Activated T-helper 1 cell treated with Interleukin-2 at 50 U/mL for 16 hours (primary cell): ENCODE measurements at places on chromosomes 2 and 18.

GRCh38 chr2:28085201-28085600, 194.7 kb downstream of the BABAM2 start:
- no peak for DNase-seq

DNA sequence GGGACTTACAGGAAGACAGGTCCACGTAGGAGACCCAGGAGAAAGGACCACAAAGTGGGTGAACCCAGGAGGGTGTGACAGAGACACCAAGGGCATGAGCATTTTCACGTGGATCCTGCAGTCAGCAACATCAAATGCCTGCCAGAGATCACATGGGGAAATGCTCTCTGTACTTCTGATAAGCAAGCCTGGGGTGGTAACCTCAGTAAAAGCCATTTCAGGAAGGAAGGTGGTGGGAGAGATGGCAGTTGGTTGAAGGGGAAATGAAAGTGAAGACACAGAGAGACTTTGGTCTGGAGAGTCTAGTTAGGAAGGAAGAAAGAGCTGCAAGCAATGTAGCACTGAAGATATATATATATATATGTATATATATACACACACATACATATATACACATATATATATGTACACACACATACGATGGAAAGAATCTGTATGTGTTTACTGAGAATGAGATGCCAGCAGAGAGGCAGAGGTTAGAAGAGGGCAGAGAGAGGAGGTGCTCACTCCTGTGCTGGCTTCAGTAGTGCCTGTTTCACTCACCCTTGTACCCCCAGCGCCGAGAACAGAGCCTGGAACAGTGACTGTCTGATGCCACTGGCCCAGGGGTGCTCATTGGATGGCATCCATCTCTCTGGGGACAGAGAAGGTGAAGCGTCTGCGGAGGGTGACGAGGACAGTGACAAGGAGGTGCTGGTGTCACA, 314.9 kb downstream of the AFF3 start:
- DNase-seq = no peak

DNA sequence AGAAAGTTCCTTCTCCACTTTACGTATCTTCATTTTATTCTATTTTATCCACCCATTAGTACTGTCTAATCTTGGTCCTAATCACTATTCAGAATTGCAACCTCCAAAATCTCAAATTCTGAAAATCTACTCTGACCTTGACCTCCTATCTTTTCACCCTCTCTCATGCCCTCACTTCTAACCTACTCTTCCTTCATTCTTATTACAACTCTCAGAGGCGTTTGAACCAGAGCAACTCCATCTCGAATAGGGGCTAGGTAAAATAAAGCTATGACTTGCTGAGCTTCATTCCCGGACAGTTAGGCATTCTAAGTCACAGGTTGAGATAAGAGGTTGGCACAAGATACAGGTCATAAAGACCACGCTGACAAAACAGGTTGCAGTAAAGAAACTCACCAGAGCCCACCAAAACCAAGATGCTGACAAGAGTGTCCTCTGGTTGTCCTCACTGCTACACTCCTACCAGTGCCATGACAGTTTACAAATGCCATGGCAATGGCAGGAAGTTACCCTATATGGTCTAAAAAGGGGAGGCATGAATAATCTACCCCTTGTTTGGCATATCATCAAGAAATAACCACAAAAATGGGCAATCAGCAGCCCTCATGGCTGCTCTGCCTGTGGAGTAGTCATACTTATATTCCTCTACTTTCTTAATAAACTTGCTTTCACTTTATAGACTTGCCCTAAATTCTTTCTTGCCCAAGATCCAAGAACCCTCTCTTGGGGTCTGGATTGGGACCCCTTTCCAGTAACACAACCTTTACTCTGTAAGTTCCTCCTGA, 11.4 kb downstream of the CCDC88A start:
- DNase-seq = no peak

GRCh38 chr2:99695944-99696253, 206.1 kb upstream of the REV1 start:
- no peak for DNase-seq

GRCh38 chr2:127637725-127638252, 8.2 kb upstream of the GPR17 start:
- no peak for DNase-seq

GRCh38 chr18:10522574-10522973, 3.3 kb upstream of the NAPG start:
- DNase-seq = no peak

DNA sequence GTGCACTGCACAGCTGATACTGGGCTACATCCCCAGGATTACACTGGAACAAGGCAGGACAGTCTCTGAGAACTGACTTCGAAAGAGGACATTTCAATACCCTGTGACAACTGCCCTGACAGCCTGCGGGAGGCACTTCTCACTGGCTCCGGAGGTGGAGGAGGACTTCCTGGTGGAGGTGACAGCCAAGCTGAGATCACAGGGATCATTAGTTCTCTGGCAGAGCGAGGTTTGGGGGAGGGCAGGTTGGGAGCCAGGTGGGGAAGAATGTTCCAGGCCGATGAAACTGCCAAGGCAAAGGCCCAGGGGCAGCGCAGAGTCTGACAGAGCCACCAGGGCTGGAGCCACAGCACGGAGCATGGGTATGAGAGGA, 28.0 kb upstream of the NPAS2 start:
- no peak for DNase-seq

DNA sequence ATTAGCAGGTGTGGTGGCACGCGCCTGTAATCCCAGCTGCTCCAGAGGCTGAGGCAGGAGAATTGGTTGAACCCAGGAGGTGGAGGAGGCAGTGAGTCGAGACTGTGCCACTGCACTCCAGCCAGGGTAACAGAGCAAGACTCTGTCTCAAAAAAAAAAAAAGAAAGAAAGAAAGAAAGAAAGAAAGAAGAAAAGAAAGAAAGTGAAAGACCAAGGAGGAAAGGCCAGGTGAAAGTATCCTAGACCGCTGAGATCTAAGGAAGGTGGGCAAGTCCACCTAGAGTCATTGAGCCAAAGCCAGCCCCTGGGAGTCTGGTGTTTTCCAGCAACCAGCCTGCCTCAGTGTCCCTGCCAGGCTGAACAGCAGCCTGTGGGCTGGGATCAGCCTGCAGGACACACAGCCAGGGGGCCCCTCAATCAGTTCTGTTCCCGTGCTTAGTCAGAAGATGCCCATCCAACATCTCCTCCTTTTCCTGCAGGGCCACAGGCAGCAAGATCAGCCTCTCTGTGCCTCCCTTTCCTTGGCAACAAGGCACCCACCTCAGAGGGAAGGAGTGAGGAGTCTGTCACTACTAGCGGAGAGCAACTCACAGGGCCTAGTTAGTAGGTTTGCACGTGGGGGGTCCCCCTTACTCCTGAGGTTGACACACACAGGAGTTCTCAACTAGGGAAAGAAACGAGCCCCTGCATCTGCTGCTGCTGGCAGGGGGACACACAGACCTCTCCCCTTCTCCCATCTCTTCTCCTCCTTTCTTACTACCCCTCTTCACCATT, 64.1 kb downstream of the SMAD7 start:
- DNase-seq = no peak

DNA sequence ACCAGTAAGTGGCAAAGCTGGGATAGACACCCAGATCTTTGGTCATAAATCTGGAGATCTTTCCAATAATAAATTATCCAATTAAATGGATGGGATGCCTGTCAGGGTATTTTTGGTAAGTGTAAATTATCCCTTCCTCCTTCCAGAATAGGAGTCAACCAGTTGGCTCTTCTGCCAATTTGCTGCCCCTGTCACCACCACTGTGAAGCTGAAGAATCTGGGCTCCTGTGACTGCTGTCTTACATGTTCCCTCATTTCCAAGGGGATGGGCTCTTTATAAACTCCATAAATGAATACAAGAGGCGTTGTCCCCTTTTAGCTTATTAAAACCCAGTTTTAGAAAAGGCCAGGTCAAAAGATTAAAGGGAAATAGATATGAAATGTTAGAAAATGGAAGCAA, 17.8 kb upstream of the BMP10 start:
- DNase-seq = no peak

DNA sequence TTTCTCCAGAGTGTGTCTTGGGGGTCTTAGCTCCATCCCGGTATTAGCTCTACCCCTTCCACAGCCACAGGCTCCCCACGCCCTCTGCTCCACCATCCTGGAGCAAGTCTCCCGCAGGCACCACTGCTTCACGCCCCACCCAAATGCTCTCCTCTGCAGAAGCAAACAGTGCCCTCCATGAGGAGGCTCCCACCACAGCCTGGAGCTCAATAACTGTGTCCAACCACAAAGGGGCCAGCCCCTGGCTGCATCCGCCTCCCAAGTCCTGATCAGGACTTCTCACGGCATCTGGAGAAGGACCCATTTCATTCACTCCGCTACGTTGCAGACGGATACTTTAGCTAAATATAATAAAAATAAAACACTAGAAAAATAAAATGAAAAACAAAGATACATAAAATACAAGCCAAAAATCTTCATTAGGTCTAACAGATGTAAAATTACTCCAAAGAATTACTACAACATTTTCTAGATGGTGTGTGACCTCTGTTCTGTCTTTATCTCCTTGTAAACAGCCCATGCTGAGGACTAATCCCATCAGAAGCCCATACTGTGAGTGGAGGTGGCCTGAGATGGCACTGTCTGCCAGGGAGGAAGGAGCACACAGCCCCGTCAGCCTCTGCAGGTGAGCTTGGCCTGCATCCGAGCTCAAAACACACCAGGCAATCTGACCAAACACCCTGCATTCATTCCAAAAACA, 210.8 kb upstream of the RAB6C start:
- DNase-seq = no peak

- DNase-seq = no peak
Measured at GRCh38 chr2:210003359-210003758, 921 bp downstream of the RPE start.

DNA sequence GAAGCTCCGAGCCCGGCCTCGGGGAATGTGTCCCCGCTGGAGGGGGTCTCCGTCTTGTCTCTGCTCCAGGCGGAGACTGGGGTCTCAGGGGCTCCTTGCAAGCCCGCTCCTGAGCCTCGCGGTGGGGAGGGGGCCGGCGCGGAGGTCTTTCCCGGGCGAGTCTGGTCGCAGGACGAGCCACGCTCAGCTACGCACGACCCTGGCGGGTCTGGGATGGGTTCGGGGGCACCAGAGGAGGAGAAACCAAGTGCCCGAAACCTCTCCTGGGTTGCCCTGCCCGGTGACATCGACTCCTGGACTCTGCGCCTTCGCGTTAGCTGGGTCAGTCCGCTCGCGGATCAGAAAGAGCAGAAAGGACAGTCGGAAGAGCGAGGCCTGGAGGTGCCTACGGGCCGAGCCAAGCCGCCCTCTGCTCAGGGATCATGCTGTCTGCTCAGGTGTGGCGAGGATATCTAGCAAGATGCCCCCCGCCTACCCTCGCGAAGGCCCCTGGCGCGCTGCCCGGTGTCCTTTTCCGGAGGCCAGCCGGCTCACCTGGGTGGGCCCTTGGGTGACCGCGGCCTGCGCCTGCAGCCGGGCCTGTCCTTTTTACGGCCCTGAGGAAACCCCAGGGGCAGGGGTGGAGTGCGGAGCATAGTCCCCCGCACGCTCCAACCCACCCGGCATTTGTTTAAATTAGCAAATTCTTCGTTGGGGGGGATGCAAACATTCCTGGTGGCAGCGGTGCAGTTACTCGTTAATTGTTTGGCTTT, 58.7 kb downstream of the SNORC start:
- DNase-seq = no peak
